ENCODE measurements at places on chromosomes 7 and 10.

DNA sequence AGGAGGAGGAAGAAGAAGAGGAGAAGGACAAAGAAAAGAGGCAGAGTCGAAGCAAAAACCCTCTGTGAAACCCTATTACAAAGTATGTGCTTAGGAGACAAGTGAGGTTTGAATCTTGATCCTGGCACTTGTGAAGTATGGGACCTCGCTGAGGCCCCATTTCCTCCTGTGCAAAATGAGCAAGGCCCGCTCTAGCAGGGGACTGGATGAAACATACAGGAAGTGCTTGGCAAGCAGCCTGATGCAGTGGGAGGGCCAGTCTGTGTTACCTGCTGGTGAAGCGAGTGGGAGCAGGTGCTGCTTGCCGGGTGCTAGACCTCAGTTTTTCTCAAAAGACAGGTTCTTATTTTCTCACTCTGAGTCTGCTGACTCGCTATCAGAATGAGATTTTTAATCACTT is 150.4 kb downstream of the JCAD start:
- DNase-seq = no peak

DNA sequence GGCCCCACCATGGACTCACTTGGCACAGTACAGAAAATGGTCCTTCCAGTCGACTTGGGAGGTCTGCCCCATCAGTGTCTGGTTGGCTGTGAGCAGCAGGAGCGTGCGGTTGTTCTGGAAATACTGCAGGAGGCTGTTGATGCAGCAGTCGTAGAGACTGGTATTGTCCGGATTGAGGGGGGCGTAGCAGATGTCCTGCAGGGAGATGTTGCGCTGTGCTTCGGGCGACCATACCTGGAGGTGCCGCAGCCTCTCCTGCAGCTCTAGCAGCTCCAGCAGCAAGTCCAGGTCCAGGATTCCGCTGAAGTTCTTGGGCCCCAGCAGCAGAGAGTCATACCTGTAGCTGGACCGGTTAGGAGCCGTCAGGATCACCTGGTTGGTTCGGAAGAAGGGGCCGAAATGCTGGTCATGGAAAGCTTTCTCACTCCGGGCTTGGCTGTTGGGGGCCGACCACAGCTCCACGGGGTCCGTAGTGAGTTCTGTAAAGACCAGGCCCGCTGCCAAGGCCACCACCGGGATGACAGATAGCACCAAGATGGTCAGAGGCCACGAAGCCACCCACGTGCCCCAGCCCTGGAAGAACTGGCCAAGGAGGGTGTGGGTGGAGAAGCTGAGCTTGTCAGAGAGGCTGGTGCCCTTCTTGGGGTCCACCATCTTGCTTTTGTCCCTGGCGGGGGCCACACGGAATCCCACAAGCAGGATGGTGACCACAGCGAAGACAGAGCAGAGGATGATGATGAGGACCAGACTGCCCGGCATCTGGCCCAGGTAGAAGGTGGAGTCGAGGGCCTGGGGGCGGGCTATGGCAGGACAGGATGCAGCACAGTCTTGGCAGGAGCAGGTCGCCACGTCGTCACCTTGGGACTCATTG is 2.1 kb downstream of the NPC1L1 start:
- DNase-seq = no peak

DNA sequence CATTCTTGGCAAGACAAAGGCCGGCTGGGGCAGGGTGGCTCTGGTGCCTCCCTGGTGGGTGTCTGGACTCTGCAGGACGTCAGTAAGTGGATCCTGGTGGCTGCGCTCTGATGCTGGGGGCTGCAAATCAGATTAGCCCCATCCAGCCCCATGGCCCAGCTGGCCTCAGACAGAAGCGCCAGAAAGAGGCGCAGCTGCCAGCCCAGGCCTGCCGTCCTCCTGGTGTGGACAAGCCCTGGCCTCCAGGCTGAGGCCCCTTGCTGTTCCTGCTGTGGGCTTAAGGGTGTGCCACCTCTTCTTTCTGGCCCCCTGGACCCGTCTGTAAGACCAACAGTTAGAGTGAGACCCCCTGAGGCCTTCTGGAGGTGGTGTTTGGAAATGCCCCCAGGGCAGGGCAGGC is 5.9 kb upstream of the LFNG start:
- no peak for DNase-seq

GRCh38 chr10:52312942-52313255 is 1.2 kb upstream of the DKK1 start:
- no peak for DNase-seq

DNA sequence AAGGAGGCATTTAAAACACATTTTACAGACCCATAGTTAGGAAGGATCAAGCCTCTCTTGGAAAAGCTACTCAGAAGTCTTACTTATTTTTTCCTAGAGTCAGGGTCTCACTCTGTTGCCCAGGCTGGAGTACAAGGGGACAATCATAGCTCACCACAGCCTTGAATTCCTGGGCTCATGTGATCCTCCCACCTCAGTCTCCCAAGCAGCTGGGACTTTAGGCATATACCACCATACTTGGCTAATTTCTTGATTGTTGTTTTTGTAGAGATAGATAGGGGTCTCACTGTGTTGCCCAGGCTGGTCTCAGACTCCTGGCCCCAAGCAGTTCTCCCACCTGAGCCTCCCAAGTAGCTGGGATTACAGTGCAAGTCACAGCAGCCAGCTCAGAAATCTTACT is 354.7 kb upstream of the GALNT17 start:
- no peak for DNase-seq
